ENCODE measurements at places on chromosomes 4 and X.

DNA sequence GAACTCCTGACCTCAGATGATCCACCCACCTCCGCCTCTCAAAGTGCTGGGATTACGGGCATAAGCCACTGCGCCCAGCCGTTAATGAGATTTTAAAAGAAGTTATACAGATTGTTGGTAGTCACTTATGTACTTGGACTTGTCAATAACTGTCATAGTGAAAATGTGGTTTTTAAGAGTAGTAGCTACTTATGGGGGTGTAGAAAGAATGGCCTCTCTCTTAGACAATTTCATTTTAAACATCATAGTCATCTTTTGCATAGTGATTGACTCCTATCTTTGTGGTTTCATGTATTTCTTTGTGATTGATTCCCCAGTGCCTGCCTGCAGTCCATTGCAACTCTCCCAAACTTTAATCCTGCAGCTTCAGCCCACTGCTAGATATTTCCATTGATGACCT is 17.4 kb downstream of the FAM199X start:
- DNase-seq = no peak

DNA sequence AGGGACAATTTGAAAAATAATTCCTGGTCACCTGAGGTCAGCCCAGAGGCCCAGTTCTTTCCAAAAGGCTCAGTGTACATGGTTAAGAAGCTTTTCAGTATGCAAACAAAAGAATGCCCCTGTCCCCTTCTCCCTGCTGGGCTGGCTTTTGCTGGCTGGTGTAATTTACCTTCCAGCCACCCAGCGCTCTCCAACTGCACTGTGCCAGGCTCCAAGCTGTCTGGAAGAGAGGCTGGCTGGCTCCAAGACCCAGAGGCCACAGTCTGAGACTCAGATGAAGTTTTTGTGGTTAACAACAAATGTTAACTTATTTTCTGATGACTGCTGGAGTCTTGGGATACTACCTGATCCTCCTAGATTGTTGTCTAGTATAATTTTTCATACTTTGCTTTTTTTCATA is 11.9 kb upstream of the KIT start:
- no peak for DNase-seq

- DNase-seq = peak; percentile 48
Observed at GRCh38 chrX:19747652-19748610, 139.5 kb downstream of the SH3KBP1 start.

DNA sequence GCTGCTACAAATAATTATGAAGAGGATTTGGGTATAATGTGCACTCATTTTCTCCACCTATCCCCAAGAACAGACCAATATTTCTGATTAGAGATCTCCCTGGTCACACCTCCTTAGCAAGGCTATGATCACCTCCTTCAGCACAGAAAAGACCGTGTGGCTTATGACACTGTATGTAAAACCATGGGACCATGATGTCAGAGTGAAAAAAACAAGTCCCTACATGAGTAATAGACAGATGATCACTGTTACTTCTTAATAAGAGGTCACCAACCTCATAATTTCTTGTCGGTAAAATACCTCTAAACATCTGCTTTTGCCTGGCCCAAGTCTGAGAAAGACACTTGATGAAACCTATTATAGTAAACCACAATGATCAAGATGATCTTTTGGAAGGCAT is 330.6 kb upstream of the F9 start:
- no peak for DNase-seq

- no peak for DNase-seq
Observed at GRCh38 chr4:158299459-158300007, 89.2 kb downstream of the TMEM144 start.

- no peak for DNase-seq
Observed at GRCh38 chr4:24260133-24260715, 324.1 kb downstream of the DHX15 start.

DNA sequence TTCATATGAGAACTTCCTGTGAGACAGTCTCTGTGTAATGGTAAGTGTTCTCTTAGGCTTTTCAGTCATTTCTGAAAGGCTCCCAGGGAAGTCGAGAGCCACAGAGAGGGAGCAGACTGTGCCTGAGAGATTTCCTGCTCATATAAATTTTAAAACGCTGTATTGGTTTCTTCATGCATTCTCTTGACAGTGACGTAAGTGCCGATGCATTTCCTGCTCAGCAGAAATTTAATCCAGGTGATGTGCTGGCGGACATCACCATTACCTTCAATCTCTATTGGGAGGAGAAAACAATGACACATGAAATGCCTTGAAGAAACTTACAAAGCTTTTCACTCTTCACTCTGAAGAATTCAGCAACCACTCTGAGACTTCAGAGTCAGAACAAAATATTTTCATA is 383.6 kb downstream of the BMPR1B start:
- no peak for DNase-seq

DNA sequence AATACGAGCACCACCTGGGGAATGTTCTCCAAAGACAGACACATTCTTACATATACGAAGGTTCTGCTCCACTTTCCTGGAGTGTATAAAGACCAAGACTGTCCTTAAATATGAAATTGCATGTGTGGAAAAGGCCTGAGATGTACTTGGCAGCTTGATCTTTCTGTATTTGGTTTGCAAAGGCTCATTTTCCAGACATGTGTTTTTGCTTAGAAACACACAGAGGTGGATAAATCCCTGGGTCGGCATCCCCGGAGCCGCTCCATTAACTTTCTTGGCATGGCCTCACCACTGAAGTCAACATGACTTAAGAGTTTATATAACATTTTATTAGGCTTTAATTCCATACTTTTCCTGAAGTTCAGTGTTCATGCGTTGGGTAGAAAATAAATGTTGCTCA is 239.4 kb downstream of the LDB2 start:
- no peak for DNase-seq

DNA sequence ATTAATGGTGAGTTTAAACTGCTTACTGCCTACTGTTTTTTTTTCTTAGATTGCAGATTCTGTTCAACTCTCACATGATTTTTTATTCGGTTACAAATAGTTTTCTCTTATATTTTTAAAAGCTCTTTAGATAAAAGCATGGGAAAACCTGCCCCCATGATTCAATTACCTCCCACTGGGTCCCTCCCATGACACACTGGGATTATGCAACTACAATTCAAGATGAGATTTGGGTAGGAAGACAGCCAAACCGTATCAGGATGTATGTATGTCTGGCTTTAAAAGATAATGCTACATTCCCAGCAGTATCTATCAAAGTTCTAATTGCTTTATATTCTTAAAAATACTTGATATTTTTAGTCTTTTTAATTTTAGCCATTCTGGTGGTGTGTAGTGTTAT is 131.5 kb downstream of the JADE1 start:
- no peak for DNase-seq

- DNase-seq = no peak
Observed at GRCh38 chr4:3250956-3251690, 2.2 kb downstream of the MSANTD1 start.

DNA sequence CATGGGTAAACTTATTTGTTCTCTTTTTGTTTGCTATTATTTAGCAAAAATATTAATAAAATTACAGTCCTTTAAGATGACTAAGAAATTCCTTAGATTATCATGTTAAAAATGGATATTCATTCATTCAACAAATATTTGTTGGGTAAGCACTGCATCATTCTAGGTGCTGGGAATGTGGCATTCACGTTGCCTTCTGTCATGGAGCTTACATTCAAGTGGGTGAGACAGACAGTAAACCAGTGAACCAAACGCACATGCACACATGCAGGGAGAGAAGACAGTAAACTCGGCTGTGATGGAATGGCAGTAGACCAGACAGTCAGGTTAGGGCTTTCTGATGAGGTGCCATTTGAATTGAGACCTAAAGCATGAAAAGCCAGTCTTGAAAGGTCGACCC is 91.8 kb downstream of the STOX2 start:
- DNase-seq = no peak

DNA sequence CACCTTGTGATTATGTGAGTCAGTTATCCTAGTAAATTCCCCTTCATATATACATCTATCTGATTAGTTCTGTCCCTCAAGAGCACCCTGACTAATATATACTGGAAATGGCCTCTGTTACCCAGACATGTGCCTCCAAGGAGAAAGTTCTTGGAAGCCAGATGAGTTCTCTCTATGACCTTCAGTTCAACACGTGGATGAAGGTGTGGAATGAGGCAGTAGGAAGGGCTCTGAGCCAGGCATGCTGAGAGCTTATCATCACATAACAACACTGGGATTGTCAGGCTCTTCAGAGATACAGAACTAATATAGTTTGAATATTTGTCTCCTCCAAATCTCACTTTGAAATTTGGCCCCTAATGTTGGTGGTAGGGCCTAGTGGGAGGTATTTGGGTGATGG is 44.4 kb upstream of the DHRSX start:
- no peak for DNase-seq

DNA sequence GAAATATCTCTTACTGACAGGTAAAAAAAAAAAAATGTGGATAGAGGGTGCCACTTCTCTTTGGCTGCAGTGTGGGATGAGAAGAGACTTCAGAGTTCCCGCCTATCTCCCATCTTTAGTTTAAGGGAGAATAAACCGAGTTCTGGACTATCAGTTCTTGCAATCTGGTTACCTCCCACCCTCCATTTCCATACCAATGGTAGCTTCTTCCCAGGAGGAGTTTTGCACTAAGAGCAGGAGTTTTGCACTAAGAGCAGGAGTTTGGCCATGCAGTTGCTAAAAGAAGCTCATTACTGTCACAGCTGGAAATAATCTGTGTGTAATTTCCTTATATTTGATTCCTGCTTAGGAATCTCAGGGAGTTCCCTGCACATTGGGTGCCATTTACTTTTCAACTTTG is 10.8 kb upstream of the GUCY1B1 start:
- DNase-seq = no peak

- DNase-seq = no peak
Observed at GRCh38 chr4:170868170-170868569, 778.4 kb upstream of the AADAT start.

- no peak for DNase-seq
Observed at GRCh38 chr4:59060895-59061294, 1950.7 kb upstream of the IGFBP7 start.

- DNase-seq = no peak
Observed at GRCh38 chrX:40108959-40109287, 11.2 kb upstream of the BCOR start.

GRCh38 chr4:96652158-96652557 is 812.3 kb downstream of the PDHA2 start:
- no peak for DNase-seq

DNA sequence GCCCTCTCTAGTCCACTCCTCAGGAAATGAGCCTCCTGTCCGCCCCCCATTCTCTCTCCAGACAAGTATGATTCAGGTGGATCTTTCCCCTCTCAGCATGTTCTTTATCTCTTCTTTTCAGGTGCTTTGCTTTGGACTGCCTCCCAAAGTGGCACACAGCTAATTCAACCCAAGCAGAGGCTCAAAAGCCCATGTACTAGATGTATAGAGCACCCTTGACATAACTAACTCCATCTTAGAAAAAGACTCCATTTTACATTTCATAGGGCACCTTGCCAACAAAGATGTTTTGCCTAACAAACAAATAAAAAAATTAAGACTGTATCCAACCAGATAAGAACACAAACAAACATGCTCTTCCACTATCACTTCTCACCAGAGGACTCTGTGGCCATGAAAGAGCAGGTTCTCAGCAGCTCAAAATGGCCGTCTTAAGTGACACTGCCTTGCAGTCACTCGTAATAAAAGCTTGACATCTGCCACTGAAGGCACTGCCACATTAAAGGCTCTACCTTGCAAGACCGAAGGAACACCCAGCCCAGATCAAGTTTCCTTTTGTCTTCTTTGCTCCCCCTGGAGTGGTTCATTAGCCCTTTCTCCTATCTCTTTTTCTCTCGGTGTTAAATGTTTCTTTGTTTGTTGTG is 84.9 kb upstream of the TAB3 start:
- no peak for DNase-seq

- DNase-seq = no peak
Observed at GRCh38 chr4:48801016-48801715, 21.1 kb upstream of the FRYL start.
